Stimulated activated CD8-positive, alpha-beta memory T cell treated with anti-CD3 and anti-CD28 coated beads, Interleukin-15, amount 100 ng/mL, for 1 hour (primary cell): ENCODE measurements at places on chromosomes 7 and 10.

GRCh38 chr7:47310020-47310419 is 271.9 kb downstream of the TNS3 start:
- DNase-seq = no peak

DNA sequence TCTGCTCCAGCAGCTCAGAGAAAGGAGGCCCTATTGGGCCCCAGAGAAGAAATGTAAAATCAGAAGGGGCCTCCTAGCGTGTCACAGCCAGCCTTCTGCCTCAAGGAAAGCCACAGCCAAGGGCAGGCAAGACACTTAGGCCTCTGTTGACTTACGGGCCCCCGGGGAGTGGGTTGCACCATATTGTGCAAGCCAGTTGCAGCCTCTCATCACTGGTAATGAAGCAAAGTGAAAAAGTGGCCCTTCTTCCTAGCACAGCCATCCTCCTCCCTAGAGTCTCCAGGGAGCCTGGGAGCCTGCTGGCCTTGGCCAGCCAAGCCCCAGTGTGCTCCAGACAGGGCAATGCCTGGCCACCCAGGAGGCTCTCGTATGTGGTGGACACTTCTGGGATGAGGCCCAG is 56.2 kb upstream of the GDF10 start:
- DNase-seq = no peak

- DNase-seq = no peak
These were observed 72.5 kb upstream of the IGFBP3 start for GRCh38 chr7:45993621-45994020.

- DNase-seq = no peak
These were observed at the start of gene SLC16A9 for GRCh38 chr10:59709395-59710125. Gene SLC16A9 (minus strand): TSS chr10:59709850. CDS start chr10:59684291, 25,559 bp downstream.

- no peak for DNase-seq
These were observed 145.7 kb downstream of the RNLS start for GRCh38 chr10:88437411-88437810.

- DNase-seq = no peak
These were observed 40.1 kb downstream of the POLR3A start for GRCh38 chr10:77989081-77989724.

GRCh38 chr7:159057647-159058046 is 87.0 kb downstream of the VIPR2 start:
- DNase-seq = no peak

- no peak for DNase-seq
These were observed 85.1 kb upstream of the PPIF start for GRCh38 chr10:79262131-79262530.

- no peak for DNase-seq
These were observed 77.1 kb downstream of the GRID1 start for GRCh38 chr10:86289577-86289868.

GRCh38 chr7:30276203-30276900 is 8.0 kb upstream of the ZNRF2 start:
- DNase-seq = peak; percentile 22

GRCh38 chr10:24292304-24293293 is 83.7 kb downstream of the KIAA1217 start:
- no peak for DNase-seq

GRCh38 chr10:78424723-78425122 is 391.1 kb downstream of the RPS24 start:
- no peak for DNase-seq

DNA sequence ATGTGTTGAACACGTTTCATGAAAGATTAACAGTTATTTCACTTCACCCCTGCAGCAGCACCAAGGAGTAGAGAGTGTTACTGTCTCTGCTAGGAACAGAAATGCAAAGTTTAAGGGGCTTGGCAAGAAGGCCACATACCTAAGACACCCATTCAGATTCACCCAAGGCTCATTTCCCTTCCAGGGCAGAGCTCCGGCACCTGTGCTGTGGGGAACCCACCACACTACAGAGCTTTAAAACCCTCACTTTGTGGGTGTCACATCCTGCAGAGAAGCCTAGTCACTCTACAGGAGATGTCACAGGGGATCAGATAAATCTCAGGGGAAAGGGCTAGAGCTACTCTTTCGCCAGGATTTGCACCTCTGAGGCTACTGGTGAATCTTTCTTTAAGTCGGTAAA is 176.1 kb upstream of the KLF6 start:
- DNase-seq = no peak

DNA sequence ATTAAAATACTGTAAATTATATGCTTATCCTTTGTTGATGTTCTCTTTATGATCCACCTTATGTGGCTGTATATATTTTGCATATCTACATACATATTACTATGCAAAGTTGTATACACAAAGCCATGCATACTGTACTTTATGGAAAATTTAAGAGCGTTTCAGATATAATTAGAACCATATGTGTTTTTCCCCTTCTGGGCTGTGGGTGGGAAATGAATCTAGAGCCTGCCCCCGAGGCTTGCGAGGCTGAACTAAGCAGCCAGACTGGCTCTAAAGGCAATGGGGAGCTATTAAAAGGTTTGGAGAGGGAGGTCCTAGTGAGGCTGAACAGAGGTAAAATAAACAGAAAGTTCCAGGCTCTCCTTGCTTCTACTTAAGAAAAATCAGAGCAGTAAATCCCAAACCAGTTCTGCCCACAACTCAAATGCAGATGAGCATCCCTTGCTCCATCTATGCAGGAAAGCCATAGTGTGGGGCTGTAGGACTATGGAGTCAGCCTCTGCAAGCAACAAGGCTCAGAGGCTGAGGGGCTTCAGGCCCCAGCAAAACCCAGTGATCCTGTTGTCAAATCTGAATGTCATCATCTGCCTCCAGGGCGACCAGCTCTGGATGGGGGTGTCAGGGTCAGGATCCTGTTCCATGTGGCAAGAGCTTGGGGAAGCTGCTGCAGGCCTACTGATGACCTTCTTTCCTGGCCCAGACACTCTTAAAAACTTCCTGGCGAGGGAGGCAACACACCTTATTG is 14.1 kb upstream of the DDIT4 start:
- no peak for DNase-seq

GRCh38 chr10:50536617-50537240 is 87.0 kb downstream of the SGMS1 start:
- DNase-seq = no peak

GRCh38 chr7:26653430-26654399 is 210.7 kb downstream of the SKAP2 start:
- DNase-seq = no peak

- DNase-seq = no peak
These were observed 37.4 kb upstream of the PDGFA start for GRCh38 chr7:556837-557557.

- no peak for DNase-seq
These were observed 127.7 kb downstream of the ITIH5 start for GRCh38 chr10:7538970-7539654.

DNA sequence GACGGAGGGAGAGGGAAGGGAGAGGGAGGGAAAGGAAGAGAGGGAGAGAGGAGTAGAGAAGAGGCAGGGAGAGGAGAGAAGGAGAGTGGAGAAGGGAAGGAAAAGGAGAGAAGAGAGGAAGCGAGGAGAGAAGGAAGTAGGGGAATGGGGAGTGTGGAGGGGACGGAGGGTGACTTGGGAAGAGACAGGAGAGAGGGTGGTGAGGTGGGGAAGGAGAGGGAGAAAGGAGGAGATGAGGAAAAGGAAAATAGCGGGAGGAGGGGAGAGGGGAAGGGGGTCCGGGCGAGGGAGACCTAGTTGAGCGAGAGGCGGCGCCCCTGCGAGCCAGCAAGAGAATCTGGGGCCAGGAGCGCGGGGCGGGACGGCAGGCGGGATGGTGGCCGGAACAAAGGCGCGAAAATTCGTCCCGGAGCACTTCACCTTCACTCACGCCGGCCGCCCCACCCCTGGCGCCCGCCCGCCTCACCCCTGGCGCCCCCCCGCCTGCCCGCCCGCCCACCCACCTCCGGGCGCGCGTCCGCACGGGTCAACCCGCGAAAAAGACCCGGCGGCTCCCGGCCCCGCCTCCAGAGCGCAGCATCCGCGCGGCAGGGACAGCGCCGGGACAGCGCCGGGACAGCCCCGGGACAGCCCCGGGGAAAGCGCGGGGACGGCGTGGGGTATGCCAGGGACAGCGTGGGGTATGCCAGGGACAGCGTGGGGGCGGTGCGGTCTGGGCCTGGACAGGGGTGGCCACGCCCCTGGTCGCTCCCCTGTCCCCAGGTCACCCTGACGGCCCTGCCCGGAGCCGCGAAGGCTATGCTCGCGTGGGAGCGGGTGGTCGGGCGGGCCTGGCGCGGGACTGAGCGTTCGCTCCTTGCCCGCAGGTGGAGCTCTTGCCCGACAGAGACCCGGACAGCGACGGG is 4.2 kb downstream of the VSTM2A start:
- DNase-seq = no peak

GRCh38 chr10:1400101-1401070 is 336.9 kb downstream of the ADARB2 start:
- DNase-seq = no peak

GRCh38 chr7:16951483-16952080 is 69.8 kb upstream of the AGR3 start:
- no peak for DNase-seq

DNA sequence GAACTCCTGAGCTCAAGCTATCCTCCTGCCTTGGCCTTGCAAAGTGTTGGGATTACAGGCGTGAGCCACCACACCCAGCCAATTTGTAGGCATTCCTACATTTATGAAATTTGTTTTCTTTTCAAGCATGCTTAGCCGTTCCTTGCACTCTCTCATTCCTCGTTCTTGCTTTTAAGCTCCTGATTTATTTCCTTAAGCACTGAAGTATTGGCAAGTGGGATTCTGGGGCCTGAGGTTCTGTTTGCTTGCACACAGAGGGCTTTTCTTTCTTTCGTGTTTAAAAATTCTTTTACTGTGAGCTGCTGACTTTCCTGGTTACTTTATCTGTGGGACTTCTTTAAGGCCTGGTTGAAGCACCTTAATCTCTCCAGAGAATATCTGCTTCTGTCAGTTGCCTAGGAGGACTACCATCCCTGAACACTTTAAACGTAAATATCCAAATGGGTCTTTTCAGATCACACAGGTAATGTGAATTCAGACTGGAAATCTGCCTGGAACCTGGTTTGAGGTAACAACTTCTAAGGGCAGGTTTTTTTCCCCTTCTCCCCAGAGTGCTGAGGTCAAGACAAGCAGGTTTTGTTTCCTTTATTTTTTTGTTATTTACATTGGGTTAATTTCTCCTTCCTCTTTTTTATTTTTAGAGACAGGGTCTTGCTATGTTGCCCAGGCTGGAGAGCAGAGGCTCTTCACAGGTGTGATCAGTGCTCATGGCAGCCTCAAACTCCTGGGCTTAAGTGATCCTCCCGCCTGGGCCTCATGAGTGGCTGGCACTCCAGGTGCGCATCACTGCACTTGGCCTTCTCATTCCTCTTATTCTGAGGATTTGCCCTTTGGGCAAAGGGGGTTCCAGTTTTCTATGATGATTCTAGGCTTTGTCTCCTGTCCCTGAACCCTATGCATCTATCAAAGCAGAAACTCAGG is 102.9 kb downstream of the PFKFB3 start:
- no peak for DNase-seq

GRCh38 chr7:28983396-28984190 is 25.5 kb upstream of the TRIL start:
- DNase-seq = no peak

DNA sequence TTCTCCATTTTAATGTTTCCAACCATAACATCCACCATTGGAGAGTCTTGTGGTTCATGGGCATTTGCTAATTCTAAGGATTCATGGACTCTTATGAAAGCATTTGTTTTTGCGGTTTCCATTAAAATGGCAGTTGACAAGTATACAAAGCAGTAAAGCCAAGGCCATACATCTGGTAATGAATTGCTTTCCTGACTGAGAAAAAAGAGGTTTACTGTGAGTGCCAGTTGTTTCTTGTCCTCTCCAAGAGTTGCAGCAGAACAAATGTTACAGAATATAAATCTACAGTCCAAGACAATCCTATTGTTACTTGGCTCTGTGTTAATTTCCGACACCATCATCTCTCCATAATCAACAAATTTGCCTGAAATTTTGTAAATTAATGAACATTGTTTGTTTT is 261.3 kb downstream of the SORCS1 start:
- DNase-seq = no peak

- DNase-seq = no peak
These were observed 406.1 kb downstream of the MDFIC start for GRCh38 chr7:115328018-115328417.

DNA sequence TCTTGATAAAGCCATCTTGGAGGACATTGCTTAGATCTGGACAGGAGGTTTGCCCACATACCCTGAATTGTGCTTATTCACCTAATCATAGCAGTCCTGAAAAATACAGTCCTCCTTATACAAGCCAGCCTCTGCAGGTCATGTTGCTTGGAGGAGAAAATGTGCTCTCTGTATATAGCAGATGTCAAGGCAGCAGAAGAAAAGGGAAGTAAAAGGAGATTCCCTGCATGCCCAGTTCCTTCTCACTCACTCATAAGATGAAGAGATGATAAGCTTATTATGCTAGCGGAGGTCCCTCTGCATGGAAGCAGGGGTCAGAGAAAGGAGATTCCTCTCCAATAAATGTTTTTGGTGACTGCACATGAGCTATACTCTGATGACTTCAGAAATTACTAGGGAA is 458.8 kb upstream of the ZMIZ1 start:
- DNase-seq = no peak

GRCh38 chr7:98774884-98775283 is 94.9 kb downstream of the TMEM130 start:
- DNase-seq = no peak

- DNase-seq = no peak
These were observed 101.2 kb upstream of the WDR11 start for GRCh38 chr10:120749856-120750566.

DNA sequence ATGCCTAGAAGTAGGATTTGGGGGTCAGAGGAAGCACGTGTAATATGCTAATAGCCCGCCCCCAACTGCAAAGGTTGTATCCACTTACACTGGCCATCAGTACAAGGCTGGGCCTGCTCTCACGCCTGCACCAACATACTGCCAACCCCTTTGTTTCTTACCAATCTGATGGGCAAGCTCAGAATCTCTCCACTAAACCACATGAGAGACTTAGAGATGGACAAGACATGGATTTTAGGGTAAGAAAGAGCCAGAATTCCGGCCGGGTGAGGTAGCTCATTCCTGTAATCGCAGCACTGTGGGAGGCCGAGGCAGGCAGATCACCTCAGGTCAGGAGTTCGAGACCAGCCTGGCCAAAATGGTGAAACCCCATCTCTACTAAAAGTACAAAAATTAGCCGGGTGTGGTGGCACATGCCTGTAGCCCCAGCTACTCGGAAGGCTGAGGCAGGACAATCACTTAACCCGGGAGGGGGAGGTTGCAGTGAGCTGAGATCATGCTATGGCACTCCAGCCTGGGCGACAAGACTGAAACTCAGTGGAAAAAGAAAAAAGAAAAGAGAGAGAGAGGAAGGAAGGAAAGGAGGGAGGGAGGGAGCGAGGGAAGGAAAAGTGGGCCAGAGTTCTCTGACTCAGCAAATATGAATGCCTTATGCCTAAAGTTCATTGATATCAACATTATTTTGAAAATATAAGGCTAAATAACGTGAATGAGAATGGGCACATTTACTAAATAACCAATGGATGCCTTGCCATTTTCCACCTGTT is 162.2 kb downstream of the SLIT1 start:
- DNase-seq = no peak

- DNase-seq = no peak
These were observed 130.6 kb upstream of the SLC26A5 start for GRCh38 chr7:103576641-103577040.

- no peak for DNase-seq
These were observed 11.0 kb upstream of the TRIM8 start for GRCh38 chr10:102633287-102633686.
